ENCODE measurements at places on chromosomes 6 and 20. TPM values are rescaled to one million over a fixed set of nuclear protein-coding genes. Genes with fewer than 3 reads are reported as not detected.

- DNase-seq = no peak
These were observed 60.8 kb downstream of the SLC35D3 start for GRCh38 chr6:136982928-136983327.

- no peak for DNase-seq
These were observed 14.1 kb downstream of the OSBPL2 start for GRCh38 chr20:62252342-62252966.

DNA sequence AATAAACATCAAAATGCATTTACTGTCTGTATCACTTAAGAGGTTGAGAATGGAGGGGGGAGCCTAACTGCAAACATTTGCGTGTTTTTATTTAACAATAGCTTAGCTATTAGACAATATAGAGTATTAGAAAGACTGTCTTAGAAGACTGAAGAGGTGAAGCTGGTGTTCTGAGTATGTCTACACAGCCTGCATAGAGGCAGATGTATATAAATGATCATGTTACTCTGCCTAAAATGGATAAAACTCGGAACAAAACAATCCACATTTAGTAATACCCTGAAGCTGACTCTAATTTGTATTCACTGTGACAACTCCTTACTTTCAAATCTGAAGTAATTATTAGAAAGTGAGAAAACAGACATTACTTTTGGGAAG lies 181.9 kb downstream of the GMPR start:
- no peak for DNase-seq

DNA sequence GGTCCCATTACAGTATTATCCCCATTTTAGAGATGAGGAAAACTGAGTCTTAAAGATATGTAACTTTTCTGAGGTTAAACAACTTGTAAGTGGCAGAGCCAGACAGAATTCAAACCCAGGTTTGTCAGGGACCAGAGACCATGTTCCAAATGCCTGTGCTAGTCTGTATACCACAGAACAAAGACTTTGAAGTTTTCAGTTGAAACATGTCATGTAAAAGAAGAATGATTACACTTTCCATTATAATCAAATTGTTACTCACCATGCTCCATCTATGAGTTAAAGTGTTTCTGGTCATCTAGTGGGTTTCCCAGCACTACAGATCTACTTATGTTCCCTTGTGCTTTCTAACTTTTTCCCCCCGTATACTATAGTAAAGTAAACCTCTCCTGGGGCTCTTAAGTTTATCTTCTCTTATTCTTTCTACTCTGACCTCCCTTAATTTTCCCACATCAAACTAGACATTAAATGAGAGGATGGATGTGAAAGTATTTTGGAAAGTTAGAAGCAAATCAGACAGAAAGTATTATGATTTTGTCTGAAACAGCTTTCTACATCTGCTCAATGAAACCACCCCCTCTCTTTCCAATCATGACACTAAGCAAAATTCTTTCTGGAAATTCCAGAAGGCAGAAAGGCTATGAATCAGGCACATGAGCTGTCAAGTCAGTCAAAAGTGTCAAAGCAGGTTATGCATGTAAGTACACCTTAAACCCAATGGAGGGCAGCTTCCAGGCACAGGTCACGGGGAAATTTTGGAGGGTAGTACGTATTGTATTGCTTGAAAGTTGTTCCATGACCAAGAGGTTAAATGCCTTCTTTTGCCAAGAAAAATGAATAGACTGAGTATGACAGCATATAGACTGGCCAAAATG lies 132.7 kb upstream of the MAP3K7 start:
- DNase-seq = no peak

- DNase-seq = no peak
These were observed 1.3 kb upstream of the TOP1 start for GRCh38 chr20:41027366-41027765.

GRCh38 chr6:17869010-17869752 lies 118.3 kb downstream of the KIF13A start:
- no peak for DNase-seq

The MAP7 gene
- total RNA-seq = 67.0 TPM

The CNR1 gene
- total RNA-seq = 3.1 TPM

The FAM217A gene
- total RNA-seq = not detected
